ENCODE measurements at places on chromosomes 1 and 21. TPM values are rescaled to one million over a fixed set of nuclear protein-coding genes. Genes with fewer than 3 reads are reported as not detected.

KIF26B gene
- total RNA-seq: 0.20 TPM

AKT3 gene
- total RNA-seq: 16.8 TPM

ZNF695 gene
- total RNA-seq: 11.7 TPM

ARHGEF16 gene
- 240 TPM for total RNA-seq

C1orf87 gene
- 0.40 TPM for total RNA-seq

PYHIN1 gene
- total RNA-seq: 1.5 TPM

NTRK1 gene
- 0.64 TPM for total RNA-seq

CXADR gene
- 136 TPM for total RNA-seq

GUCA2A gene
- 1,776 TPM for total RNA-seq

GRCh38 chr1:56414728-56415224 is 164.6 kb downstream of the PLPP3 start:
- DNase-seq: no peak
- no peaks in the 10 kb centered on the region for H3K4me1 ChIP-seq
- H3K4me3 ChIP-seq: no peak overlapping the region
- no peak overlapping the region for H3K27ac ChIP-seq
- no peaks in the 10 kb centered on the region for H3K36me3 ChIP-seq

DNA sequence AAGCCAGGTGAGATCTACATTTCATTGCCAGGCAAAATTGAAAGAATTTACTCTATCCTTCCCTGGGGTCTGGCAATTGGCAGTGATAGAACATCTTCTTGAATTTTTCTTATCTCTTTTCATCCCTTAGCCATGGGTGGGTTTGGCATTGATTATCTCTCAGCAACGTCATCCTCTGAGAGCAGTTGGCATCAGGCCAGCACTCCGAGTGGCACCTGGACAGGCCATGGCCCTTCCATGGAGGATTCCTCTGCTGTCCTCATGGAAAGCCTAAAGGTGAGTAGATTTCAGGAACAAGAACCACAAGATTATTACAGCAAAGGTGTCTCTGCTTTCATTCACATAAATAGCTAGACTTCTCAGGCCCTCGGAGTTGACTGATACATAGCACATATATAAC is 39.3 kb downstream of the NCF2 start:
- H3K27ac ChIP-seq: no peak overlapping the region
- no peak overlapping the region for H3K4me3 ChIP-seq
- DNase-seq: no peak

DNA sequence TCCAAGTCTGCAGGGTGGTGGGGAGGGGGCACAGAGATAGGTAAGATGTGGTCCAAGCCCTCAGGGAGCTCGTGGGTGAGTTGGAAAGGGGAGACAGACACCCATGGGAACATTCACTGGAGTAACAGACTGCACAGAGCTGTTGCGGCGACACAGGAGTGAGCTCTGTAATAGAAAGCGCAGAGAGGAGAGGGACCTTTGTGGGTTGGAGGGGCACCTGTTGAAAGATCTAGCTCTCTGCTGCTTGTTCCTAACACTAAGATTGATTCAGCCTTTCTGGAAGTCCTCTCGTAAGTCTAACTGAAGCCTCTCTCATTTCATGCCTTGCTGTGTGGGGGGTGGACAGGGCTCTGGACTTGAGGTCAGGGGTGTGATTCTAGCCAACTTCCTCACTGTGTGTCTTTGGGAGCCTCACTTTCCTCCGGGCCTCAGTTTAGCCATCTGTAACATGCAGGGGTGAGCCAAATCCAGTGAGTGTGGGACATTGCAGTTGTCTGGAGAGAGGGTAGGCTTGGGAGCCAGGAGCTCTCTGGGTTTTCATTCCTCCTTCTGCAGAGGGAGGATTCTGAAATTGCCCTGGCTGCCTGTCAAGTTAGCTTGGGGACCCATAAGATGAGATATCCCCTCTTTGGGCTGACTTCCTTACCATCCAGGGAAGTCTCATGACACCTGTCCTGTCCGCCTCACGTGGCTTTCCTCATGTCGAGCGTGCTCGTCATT is 2.0 kb upstream of the ACOT11 start:
- no peak overlapping the region for H3K4me3 ChIP-seq
- peaks cover 45% of the 10 kb centered on the region for H3K4me1 ChIP-seq
- no peaks in the 10 kb centered on the region for H3K27me3 ChIP-seq
- no peaks in the 10 kb centered on the region for H3K36me3 ChIP-seq
- DNase-seq: no peak
- peak overlapping the region; percentile 87 for H3K27ac ChIP-seq

DNA sequence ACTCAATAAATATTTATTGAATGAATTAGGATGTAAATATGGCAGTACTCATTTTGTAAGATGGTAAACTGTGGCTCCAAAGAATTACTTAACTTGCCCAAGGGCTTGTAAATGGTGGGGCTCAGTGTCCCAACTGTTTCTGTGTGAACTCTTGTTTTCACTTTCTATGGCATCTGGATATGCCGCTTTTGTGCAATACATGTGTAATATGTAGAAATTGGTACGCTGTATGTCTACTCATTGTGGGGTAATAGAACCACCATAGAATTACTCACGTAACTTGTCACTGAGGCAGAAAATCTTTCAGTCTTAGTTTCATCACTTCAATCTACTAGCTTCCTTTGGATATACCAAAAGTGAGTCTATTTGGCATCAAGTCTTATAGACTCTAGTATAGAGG is 977 bp downstream of the PRPF3 start:
- H3K27ac ChIP-seq: peak overlapping the region; percentile 91
- no peaks in the 10 kb centered on the region for H3K27me3 ChIP-seq
- DNase-seq: no peak
- H3K4me1 ChIP-seq: no peaks in the 10 kb centered on the region

- no peaks in the 10 kb centered on the region for H3K4me1 ChIP-seq
- H3K27me3 ChIP-seq: peaks cover 4% of the 10 kb centered on the region
- DNase-seq: no peak
- H3K36me3 ChIP-seq: no peaks in the 10 kb centered on the region
- peak overlapping the region; percentile 59 for H3K27ac ChIP-seq
These were observed 700 bp upstream of the KMO start for GRCh38 chr1:241531195-241532161.

GRCh38 chr1:50129201-50129600 is 20.5 kb downstream of the ELAVL4 start:
- H3K27me3 ChIP-seq: no peaks in the 10 kb centered on the region
- DNase-seq: no peak
- no peaks in the 10 kb centered on the region for H3K4me1 ChIP-seq

- no peaks in the 10 kb centered on the region for H3K27me3 ChIP-seq
- peak overlapping the region; percentile 8 for H3K27ac ChIP-seq
- H3K4me3 ChIP-seq: no peak overlapping the region
- no peak for DNase-seq
These were observed 85.9 kb downstream of the TCP10L start for GRCh38 chr21:32499249-32500055.

GRCh38 chr1:206912445-206913095 is 9.2 kb downstream of the FCMR start:
- H3K4me1 ChIP-seq: peaks cover 3% of the 10 kb centered on the region
- no peak overlapping the region for H3K4me3 ChIP-seq
- peak; percentile 77 for DNase-seq
- no peaks in the 10 kb centered on the region for H3K36me3 ChIP-seq
- no peak overlapping the region for H3K27ac ChIP-seq

DNA sequence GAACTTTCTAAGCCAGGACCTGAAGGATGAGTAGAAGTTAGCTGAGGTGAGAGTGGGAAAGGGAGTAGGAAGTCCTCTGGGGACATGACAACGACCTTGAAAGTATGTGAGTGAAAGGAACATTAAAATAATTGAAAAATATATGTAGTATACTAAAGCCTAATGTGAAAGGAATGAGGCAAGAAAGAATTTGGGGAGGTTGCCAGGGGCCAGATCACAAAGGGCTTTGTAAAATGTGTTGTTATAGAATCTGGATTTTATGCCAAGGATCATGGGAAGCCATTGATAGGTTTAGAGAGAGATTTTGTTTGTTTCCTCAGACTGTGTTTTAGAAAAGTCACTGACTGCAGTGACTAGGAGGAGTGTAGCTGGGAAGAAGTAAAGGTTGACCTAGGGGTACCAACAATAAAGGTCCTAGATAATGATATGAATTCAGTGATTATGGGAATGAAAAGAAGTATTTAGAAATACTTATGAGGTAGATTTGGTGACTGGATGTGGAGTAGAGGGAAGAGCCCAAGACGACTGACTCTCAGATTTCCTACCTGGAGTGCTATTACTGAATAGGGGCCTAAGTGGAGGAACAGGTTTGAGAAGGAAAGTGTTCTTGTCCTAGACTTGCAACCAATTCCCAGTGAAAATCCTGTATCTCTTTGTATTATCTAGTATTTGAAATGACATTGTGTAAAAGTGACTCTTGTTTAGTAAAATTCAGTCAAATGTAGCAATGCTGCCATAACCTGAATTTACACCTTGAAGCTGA is 179.8 kb downstream of the PHTF1 start:
- H3K27ac ChIP-seq: no peak overlapping the region
- H3K4me1 ChIP-seq: no peaks in the 10 kb centered on the region
- no peaks in the 10 kb centered on the region for H3K36me3 ChIP-seq
- no peaks in the 10 kb centered on the region for H3K27me3 ChIP-seq
- DNase-seq: no peak

DNA sequence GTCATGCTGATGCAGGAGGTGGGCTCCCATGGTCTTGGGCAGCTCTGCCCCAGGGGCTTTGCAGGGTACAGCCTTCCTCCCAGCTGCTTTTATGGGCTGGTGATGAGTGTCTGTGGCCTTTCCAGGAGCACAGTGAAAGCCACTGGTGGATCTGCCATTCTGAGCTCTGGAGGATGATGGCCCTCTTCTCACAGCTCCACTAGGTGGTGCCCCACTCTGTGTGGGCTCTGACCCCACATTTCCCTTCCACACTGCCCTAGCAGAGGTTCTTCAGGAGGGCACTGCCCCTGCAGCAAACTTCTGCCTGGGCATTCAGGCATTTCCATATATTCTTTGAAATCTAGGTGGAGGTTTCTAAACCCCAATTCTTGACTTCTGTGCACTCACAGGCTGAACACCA is 1188.6 kb downstream of the MRPL39 start:
- no peaks in the 10 kb centered on the region for H3K4me1 ChIP-seq
- H3K27ac ChIP-seq: no peak overlapping the region

- no peaks in the 10 kb centered on the region for H3K36me3 ChIP-seq
- no peak for DNase-seq
- no peak overlapping the region for H3K4me3 ChIP-seq
- peaks cover 44% of the 10 kb centered on the region for H3K4me1 ChIP-seq
- no peak overlapping the region for H3K27ac ChIP-seq
These were observed 1.4 kb upstream of the TNFRSF1B start for GRCh38 chr1:12165342-12165741.

GRCh38 chr21:40200126-40200525 is 332.9 kb downstream of the PCP4 start:
- H3K36me3 ChIP-seq: no peaks in the 10 kb centered on the region
- H3K4me1 ChIP-seq: no peaks in the 10 kb centered on the region
- DNase-seq: no peak
- no peak overlapping the region for H3K27ac ChIP-seq
- H3K4me3 ChIP-seq: no peak overlapping the region

- no peak overlapping the region for H3K4me3 ChIP-seq
- no peak overlapping the region for H3K27ac ChIP-seq
- no peak for DNase-seq
- no peaks in the 10 kb centered on the region for H3K36me3 ChIP-seq
- H3K27me3 ChIP-seq: no peaks in the 10 kb centered on the region
These were observed 13.8 kb upstream of the RGS21 start for GRCh38 chr1:192303029-192303428.

DNA sequence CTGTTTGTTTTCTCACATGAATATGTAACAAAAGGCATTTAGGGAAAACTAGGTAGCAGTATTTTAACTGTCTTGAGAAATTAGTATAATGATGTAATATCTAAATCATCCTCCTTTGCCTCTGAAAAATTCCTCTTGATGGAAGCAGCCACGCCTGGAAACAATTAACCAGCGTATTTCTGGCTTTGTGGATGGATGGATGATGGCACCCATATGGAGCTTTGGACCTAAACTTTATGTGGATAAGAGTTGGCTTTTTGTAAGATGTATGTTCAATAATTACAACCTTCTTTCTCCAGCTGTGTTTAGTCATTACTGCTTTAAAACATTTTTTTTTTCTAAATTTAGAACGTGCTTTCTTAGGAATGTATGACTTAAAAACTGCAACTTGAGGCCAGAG is 12.7 kb downstream of the CDCA8 start:
- no peak for DNase-seq
- no peak overlapping the region for H3K4me3 ChIP-seq
- no peaks in the 10 kb centered on the region for H3K36me3 ChIP-seq
- H3K27me3 ChIP-seq: no peaks in the 10 kb centered on the region

Measured in transverse colon (tissue), 4 donors.